Stimulated activated CD4-positive, alpha-beta T cell treated with anti-CD3 and anti-CD28 coated beads, Interleukin-4, amount 100 ng/mL, for 24 hours (primary cell): ENCODE measurements at places on chromosomes 1 and 21.
A peak's percentile ranks its signal among the peaks of the same experiment; 100 is the strongest.

DNA sequence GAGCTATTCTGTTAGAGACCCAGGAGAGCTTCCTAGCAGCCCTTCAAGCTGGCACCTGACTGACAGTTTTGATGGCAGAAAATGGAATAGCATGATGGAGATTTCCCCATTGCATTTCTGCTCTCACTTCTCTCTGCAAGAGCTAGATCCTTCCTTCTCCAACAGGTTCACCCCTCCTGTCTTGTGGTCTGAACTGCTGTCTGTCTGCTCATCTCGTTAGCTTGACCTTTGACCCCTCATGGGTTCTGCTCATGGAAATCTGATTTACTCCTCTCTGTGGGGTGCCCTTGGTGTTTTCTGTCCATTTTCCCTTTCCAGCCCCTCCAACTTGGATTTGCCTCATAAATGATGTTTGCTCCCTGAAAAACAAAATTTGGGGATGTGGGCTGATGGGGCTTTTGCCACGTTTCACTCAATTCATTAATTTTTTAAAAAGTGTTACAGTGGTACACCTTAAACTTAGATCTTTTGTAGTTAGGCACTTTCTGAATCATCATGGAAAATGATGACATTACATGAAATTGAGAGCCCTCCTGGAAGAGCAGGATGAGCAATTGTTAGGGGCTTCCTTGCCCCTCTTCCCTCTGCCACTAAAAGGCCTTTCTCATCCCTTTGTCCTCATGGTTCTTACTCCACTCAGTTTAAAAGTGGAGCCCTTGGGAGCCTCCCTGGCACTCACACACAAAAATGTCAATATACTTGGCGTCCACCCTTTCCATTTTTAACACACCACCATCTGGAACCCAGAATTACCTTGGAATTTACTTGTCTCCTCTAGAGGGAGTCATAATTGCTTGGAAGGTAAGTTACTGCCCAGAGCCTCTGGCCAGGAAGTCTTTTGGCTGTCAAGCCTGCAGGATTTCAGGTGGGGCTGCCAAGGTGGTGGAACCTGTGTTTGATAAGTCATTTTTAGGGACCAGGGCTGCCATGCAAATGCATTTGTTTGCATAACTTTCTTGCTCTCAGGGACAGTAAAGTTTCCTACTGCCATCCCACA, 31.9 kb upstream of the IL19 start:
- DNase-seq, result no peak

- DNase-seq, result no peak
Observed at GRCh38 chr1:227912866-227913265, 34.9 kb downstream of the WNT9A start.

DNA sequence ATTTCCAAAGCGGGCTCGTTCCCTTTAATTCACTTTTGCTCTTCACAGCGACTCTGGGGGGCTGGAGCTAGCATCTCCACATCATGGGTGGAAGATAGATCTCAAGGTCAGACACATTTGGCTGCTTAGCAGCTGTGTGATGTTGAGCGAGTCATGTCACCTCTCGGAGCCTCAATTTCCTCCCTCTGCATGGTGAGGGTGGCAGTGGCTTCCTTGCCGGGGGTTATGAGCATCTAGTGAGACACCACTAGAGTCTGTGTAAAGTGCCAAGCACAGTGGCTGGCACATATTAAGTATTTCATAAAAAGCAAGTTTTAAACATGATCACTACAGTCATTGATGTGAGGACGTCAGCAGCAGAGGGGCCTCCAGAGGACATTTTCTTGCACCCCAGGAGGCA, 16.9 kb upstream of the ECE1 start:
- DNase-seq, result no peak

- no peak for DNase-seq
Observed at GRCh38 chr1:215957663-215958062, 390.6 kb downstream of the KCTD3 start.

DNA sequence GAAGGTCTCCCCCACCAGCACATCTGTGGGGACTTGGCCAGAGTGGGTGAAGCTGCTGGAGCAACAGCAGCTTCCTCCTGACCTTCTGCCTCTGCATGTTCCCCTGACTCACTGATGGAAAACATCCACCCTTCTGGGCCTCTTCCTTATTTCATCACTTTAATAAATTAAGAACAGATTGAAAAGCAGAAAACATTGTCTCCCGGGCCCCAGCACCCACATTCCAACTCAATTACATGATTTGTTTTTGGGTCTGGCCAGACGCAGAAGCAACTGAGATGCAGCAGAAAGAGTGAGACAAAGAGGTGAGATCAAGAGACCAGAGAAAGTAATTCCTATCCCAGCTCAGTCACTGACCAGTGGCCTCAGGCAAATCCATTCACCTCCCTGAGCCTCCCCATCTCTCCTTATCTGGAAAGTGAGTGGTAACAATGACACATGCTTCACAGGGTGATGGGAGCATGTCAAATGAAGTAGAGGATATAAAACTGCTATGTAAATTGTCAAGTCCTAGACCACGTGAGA, 157.1 kb downstream of the ELAVL4 start:
- no peak for DNase-seq

DNA sequence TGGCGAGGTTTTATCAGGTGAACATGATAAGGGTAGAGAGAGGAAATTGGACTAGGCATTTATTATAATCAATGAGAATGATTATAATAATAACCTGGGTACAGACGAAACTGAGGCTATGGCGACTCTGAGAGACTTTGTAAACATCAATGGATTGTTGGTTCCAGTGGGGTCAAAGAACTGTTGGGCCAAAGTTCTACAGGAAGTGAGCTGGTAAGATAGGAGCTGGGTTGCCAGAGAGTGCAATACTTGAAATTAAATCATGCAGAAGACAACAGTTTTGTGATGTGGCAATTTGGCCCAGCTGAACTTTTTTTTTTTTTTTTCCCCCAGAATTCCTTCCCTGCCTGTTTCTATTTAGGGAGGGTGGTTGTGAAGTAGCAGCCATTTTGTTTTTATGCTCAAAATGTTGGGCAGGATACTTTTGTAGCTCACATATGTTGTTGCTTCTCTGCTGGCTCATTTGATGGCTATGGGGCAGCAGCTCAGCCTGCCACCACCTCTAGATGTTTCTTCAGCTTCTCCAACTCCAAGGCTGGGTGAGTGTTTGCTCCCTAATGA, 286.5 kb upstream of the B3GALT2 start:
- no peak for DNase-seq

- no peak for DNase-seq
Observed at GRCh38 chr1:223700388-223700918, 11.9 kb upstream of the CAPN2 start.

DNA sequence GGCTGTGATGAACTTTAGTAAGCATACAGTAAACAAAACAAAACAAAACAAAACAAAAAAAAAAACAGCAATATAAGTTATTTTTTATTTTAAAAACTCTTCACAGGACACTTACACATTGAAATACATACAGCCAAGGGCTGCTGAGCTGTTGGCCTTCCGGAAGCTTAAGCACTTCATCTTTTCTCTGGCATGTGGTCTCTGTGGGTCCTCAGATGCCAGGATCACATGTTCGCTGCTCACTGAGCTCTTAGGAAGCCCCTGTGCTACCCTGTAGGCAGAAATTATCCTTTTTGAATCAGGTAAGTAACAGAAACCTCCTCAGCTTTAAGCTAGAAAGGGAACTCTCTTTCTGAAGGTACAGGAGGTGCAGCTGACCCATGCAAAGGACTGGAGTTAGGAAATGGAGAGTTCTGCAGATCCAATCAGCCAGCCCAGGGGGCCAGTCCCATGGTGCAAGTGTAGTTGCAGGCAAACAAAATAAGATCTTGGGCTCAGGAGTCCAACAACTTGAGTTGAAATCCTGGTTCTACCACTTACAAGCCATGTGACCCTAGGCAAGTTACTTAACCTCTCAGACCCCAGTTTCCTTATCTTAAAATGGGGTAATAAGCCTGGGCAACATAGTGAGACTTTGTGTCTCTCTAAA, 22.4 kb upstream of the MED18 start:
- DNase-seq, result no peak

GRCh38 chr1:58465176-58465575, 81.3 kb downstream of the OMA1 start:
- DNase-seq, result no peak

DNA sequence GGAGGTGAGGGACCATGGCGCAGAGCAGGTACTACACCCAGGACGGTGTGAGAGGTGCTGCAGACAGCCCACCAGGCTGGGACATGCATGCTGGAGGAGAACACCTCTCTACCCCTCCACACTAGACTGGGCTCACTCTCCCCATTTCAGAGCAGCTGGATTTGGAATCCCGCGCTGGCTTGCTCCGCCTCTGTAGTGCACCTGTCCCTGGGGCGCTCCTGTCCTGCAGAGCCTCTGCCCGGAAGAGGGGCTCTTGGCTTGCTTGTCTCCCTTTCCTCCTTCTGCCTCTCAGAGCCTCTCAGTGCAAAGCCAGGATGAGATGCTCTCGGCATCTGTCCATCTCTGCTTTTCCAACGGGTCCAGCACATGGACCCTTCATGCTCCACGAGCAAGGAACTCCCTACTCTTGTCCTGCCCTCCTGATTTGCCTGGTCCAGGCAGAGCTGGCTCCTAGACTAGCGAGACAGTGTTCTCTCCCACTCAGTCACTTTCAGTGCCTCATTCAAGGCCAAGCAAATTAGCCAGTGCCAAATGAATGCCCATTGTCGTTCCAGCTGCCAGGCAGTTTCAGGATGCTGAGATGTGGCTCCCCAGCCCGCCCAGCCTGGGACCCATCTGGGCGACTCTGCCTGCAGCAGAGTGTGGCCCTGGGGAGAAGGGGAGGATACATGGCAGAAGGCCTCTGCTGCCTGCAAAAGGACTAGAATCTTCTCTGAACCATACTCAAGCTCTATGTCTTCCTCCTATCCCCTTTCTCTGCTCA, 33.7 kb downstream of the CDCA8 start:
- DNase-seq, result no peak

GRCh38 chr1:202061055-202061454, 50.7 kb downstream of the ELF3 start:
- no peak for DNase-seq

DNA sequence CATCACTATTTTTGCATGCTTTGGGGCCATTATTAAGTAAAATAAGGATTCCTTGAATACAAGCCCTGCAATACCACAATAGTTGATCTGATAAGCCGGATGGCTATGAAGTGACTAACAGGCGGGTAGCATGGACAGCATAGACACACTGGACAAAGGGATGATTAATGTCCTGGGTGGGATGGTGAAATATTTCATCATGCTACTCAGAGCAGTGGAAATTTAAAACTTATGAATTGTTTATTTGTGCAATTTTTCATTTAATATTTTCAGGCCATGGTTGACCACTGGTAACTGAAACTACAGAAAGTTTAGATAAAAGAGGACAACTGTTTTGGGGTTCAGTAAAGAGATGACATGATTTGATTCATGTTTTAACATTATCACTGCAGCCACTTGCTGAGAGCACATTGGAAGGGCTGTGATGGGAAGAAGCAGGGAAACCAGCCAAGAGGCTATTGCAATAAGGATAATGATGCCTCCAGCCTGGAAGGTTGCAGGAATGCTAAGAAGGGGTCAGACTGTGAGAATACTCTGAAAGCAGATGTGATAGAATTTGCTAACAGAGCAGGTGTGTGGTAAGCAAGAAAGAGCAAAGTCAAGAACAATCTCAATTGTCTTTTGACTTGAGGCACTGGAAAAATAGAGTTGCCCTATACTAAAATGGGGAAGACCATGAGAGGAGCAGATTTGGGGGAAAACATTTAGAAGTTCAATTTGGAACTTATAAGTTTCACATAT, 62.5 kb upstream of the TNFSF4 start:
- no peak for DNase-seq

DNA sequence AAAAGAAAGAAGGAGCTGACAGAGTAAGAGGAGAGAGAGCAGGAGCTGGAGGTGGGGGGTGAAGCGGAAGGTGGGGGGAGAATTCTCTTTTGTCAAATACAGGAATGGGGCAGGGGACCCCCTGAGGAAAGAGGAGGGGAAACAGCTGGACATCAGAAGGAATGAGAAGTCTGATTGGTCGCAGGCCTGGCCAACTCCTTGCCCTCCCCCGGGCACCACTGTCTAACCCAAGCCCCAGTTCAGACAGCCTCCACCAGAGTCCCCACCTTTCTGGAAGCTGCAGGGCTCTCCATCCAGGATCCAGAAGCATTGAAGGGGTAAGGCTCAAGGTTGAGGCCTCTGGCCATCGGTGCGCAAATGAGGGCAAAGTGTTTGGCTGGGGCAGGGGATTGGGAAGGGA, at the start of gene OPTC:
Gene OPTC, plus strand, starts transcription at position 253 of the 400 bp plus-strand sequence. CDS start 1,853 bp downstream, outside the sequence.
- no peak for DNase-seq

- peak; percentile 79 for DNase-seq
Observed at GRCh38 chr1:43073490-43074230, 98.4 kb downstream of the EBNA1BP2 start.

DNA sequence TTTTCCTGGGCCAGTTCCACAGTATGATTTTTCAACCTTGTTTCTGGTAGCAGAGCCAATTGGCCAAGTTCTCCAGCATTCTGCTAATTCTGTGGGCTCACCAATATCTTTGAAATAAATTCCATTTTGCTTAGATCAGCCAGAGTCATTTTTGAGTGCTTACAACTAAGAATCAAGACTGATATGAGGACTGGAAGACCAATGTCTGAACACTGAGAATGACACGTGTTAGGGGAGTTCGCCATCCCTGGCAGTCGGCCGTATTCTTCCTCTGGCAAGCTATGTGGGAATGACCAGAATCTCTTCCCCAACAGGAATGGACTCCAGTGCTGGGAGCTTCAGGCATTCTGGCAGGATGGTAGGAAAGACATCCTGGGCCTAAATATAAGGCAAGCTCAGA, 4.9 kb upstream of the TENT5C start:
- DNase-seq, result no peak

GRCh38 chr1:161770250-161770649, 4.1 kb downstream of the ATF6 start:
- no peak for DNase-seq

- DNase-seq, result no peak
Observed at GRCh38 chr1:23995431-23995837, 15.3 kb upstream of the SRSF10 start.

DNA sequence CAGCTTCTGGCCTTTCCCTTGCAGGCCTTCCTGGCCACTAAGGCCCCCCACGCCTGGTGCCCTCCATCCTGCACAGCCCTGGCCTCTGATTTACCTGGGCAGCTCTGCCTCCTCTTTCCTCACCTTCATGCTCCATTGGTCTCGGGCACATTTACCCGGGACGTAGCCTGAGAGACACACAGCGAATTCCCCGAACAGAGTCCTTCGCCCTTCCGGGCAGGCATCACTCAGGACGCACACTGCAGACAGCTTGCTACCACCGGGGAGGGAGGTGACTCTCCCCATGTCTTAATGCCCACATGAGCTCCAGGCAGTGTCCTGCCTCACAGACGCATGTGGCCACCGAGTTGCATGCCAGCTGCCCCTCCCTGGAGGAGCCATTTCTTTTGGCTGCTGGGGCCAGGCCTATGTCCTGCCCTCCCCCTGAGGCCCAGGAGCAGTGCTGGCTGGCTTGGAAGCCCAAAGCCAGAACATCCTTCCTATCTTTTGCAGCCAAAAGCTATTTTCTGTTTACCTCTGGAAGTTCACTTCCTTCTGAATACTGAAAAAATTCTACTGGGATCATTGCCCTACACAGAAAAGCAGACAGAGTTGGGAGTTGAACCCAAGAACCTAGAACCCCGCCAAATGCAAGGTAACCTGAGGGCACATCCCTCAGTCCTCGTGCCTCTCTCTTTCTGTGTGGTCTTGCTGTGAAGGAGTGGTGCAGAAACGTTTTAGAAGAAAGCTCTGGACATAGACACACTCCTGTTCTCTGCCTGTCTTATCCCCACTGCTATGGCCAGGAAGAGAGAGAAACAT, 209.5 kb downstream of the TOMM20 start:
- no peak for DNase-seq
